ENCODE measurements at places on chromosomes 3 and 15.

DNA sequence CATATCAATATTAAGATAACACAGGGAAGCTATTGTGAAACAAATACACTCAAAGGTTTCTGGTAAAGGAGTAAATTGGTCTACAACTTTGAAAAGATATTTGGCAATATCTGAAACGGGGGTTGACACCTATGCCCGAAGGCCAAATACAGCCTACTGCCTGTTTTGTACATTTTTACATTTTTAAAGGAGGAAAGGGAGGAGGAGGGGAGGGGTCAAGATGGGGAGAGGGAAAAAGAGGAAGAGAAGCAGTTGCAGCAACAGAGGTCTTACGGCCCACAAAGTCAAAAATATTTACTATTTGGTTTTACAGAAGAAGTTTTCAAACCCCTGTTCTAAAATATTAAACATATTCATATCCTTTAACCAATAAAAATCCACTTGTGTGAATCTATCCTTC lies 94.2 kb downstream of the FMN1 start:
- no peak for DNase-seq

GRCh38 chr3:172824229-172824628 lies 73.7 kb downstream of the ECT2 start:
- DNase-seq = no peak

- no peak for DNase-seq
These were observed 153.2 kb upstream of the MEF2A start for GRCh38 chr15:99412626-99413025.

GRCh38 chr15:28861031-28861534 lies 12.6 kb upstream of the GOLGA6L7 start:
- DNase-seq = no peak

GRCh38 chr15:77510066-77511057 lies 89.7 kb downstream of the HMG20A start:
- DNase-seq = no peak

DNA sequence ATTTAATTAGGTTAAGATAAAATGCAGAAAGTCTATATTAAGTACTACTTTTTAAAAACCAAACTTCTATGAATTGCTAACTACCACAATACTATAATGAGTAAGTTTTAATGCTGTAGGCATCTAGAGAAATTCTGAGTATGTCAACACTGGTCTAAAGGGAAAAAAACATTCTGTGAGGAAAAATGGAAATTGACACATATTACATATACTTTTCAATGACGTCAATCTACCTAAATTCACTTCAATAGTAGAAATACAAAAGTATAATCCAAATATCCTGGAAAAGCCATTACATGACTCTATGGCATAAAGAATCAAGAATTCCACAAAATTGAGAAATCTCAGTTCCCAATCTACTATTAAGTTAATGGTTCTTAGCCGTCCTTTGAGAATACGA lies 2.2 kb downstream of the SECISBP2L start:
- no peak for DNase-seq

- no peak for DNase-seq
These were observed 75.6 kb downstream of the UBP1 start for GRCh38 chr3:33364531-33365128.

DNA sequence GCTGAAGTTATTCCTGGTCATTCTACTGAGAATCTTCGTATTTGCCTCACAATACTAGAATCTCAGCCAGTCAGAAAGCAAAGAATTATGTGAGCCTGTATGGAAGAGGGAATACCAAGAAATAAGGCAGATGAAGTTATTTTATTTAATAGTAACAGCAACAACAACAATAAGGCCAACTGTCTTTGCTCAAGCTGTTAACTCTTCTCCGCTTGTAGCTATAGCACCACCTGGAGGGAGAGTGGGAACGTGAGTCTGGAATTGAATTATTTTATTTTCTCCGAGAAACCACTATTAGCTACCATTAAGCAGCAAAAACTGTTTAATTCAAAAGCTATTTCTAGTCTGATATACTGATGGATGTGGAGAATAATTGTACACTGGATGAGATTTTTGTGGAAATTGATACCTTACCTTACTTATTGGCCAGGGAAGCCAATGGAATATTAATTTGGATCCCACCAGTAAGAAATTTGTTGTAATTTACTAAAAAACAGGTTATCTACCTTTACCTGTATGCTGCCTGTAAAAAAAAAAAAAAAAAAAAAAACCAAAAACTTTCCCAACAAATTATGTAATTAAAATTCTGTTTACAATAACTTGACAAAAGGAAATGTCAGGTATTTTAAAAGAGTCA lies 50.1 kb downstream of the CALML4 start:
- DNase-seq = peak; percentile 30

GRCh38 chr3:104673981-104674380 lies 692.7 kb upstream of the ALCAM start:
- DNase-seq = no peak

- no peak for DNase-seq
These were observed 46.1 kb downstream of the AGBL1 start for GRCh38 chr15:86125775-86126174.

DNA sequence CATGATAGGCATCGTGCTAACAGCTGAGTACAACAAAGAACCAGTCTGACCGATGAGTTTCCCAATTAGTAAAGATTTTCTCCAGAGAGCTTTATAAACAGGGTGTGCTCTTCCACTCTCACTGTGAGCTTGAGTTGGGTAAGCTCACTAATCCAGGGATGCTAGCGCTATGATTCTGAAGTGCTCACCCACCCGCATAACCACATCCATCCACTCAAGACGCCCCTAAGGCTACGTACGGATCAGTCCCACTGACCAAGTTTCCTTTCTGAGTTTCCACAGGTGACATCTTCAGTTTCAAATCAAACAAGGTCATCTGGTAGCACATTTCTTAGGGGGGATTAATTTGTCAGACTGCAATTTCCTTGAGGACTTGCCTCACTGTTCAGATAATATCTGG lies 141.1 kb upstream of the ABI3BP start:
- no peak for DNase-seq

DNA sequence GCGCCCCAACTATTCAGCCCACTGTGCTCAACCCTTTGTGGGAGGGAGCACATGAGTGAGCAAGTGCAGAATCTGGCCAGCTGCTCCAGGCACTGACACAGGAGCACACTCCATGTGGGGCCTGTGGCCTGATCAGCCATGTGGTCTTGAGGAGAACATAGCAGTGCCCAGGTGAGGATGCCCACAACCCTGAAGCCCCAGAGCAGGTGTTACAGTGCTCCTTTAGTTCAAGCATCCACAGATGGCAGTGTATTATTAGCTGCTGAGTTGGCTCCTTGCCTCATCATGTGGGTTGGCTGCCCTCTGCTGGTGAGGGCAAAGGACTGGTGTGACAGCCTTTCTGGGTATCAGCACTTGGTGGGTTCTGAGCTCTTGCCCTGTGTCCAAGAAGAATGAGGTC lies 1588.2 kb downstream of the SI start:
- peak; percentile 15 for DNase-seq

GRCh38 chr3:172339892-172340291 lies 108.4 kb downstream of the GHSR start:
- no peak for DNase-seq

DNA sequence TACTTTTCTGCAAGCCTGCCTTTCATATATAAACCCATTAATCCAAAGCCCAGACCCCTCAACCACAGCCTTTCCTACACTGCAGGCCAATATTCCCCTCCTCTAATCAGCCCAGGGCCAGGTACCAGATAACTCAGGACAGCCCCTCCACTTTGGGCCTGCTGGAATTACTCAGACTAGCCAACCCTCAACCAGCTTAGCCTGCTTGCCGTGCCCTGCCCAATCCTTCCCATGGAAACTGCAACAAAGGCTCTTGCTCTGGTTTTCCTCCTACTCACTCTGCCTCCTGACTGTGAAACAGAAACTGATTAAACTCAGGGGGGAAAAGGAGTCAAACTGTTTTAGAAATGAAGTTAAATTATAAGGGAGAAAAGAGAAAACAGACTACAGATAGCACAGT lies 248.1 kb downstream of the KLF13 start:
- DNase-seq = no peak

- DNase-seq = no peak
These were observed 528 bp upstream of the TATDN2 start for GRCh38 chr3:10247679-10248183.

DNA sequence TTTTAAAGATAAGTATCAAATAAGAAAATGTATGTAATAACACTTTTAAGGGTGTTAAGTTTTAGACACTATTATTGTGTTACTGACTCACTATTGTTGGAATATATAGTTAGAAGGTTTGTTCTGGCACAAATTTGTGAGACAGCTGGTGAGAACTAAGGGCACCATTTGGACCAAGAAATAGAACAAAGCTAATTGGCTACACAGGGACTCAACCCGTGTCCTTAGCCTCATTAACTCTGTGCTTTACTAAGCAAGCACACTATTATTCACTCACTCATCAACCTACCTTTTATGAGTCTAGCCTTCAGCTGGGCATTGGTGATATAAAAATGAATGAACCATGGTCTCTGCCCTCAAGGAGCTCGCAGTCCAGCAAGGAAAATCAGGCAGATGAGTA lies 4.1 kb upstream of the UNC13C start:
- DNase-seq = no peak

DNA sequence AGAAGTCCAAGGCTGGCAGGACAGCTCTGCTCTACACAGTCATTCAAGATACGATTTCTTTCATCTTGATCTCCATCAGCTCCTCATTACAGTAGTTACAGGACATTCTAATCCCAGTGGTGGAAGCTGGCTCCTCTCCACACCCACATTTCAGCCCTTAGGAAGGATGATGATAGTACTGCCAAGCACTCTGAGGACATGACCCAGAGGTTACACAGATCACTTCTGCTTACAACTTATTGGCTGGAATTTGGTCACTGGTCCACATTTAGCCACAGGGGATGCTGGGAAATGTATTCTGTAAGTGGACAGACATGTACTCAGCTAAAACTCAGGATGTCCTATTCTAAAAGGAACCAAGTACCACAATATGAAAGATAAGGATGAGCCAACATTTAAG lies 77.1 kb downstream of the IQCH start:
- no peak for DNase-seq

GRCh38 chr3:119019767-119020518 lies 14.7 kb downstream of the IGSF11 start:
- no peak for DNase-seq

- DNase-seq = peak; percentile 69
These were observed 91.2 kb downstream of the SENP2 start for GRCh38 chr3:185677146-185677829.

GRCh38 chr15:48833526-48834239 lies 22.8 kb upstream of the CEP152 start:
- DNase-seq = no peak

GRCh38 chr15:74907163-74907870 lies 666 bp upstream of the FAM219B start:
- DNase-seq = no peak

GRCh38 chr15:78085928-78086327 lies 6.4 kb upstream of the SH2D7 start:
- DNase-seq = no peak

Data from Panc1 (cell line).